Panc1 (cell line): ENCODE measurements at places on chromosomes 2 and 18.

DNA sequence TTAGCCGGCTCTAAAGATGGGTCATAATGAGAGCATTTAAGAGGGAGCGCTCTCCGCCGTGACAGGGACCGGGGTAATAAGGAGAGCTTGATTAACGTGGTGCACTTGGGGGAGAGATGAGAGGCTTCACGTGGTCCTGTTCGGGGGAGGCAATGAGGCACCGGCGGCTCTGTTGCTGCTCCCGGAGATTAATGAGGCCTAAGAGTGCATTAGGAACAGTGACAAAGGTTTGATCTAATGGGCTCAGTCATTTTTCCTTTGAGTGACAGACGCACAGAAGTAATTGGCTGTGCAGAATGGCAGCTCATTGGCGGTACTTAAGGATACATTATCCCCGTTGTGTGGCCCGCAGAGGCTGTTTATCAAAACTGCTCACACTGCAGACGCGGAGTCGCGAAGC, 250.7 kb downstream of the GBX2 start:
- no peak for DNase-seq

DNA sequence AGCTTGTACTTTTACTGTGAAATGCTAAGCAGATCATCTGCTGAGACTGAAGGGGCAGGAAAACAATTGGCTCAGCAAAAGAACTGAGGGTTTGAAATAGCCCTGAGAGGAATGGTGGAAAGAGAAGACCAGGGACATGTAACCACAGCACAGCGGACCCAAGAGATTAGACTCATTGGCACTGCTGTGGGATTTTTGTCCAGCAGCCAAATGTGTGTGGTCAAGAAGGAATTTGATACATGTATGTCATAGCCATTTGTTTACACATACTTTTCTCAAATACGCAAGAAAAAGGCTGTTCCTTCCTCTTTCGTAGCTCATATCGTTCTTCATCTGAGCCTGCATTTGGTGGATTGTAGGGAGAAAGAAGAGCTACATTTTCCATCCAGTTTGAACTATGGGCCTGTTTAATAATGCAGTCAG, 73.8 kb downstream of the TRABD2A start:
- no peak for DNase-seq

DNA sequence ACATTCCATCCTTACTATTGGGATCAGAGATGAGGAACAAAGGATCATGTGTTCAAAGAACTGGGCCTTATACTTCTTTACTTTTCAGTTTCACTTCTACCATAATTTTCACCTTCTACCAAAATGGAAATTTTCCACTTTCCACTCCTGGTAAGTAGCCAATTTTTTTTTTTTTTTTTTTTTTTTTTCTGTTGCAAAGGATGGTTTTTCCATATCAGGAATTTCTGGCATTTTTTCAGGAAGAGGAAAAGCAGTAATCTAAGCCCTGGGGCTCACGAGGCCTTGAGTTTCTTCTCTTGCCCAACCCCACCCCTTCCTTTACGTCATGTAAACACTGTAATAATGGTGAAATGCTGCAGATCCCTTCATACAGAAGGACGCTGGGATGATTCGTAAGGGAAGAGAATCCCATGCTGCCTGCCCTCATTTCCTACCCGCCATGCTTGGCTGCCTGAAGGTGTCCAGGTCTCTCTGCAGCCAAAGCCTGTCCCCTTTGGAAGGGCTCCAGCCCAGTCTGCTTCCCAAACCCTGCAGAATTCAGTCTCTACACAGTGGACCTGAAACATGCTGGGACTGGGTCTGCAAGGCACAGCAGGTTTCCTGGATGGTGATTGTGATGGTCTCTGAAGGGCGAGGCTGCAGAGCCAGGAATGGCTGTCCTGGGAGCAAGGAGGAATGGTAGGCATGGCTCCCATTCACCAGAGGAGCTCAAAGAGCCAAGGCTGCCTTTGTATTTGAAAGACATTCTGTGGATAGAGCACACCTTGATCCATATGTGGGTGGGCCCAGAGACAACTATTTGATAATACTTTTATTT, 57.0 kb downstream of the EFR3B start:
- DNase-seq, result no peak

DNA sequence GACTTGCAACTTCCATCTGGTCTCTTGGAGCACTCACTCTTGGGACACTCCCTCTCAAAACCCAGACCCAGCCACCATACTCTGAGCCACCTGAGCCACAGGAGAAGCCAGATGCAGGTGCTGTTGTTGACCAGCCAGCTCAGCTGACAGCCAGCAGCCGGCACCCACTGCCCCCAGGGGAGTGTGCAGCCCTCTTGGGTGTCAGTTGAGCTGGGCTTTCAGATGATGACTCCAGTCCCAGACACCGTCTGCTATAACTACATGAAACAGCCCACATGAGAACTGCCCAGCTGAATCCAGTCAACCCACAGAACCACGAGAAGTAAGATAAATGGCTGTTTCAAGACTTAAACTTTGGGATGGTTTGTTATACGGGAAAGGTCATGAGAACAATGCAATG, 10.7 kb upstream of the IGFBP2 start:
- DNase-seq, result no peak

GRCh38 chr2:167264380-167264779, 376.1 kb downstream of the XIRP2 start:
- DNase-seq, result no peak

GRCh38 chr18:59708988-59709387, 11.8 kb upstream of the CCBE1 start:
- DNase-seq, result no peak

DNA sequence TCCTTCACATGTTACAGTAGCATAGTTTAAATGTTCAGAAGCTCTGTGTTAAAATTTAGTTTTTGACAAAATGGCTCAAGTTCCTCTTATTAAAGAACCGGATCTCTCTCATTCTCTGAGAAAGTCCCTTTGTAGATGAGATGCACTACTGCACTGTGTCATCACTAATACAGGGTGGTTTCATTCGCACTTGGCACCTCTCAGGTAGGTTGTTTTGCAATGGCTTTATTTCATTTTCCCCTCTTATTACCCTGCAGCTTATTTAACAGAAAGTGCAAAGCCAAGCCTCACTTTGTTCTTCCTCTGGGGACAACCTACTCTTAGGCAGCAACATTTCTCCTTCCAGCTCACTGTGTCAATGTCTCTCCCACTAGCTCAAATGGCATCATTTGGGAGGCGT, 185.1 kb downstream of the DLGAP1 start:
- DNase-seq, result no peak

DNA sequence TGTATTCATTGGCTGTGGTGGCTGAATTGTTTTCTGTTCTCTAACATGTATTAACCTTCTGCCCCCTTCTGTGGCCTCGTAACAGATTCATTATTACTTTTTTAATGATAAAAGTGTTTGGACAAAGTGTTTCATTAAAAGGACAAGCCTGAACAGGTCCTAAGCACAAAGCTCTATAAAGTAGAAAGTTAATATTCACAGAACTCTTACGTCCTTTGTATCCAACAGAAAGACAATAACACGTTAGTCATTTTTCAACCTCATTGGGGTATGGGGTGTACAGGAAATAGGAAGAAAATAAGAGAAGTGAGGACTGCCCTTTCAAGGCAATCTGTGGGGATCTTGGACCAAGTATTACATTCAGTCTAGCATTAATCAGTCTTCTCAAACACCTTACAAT, 105.5 kb upstream of the RGPD4 start:
- DNase-seq, result no peak

- DNase-seq, result no peak
These were observed 9.0 kb downstream of the STEAP3 start for GRCh38 chr2:119232666-119232993.

DNA sequence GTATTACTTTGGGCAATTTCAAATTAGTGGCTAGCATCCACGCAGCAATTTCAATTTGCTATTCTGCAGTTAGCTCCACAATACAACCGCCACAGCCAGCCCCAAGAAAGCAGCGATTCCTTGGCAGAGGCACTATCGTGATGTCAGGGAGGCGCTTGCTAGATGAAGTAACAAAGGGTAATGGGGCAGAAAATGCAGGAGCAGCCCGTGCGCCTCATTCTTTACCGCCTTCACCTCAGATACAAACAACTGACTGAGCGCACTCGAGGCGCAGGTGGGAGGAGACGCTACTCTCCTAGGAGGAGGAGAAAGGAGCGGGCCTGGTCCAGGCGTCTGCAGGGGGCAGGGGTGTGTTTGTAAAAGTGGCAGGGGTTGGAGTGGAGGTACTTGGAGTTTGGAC, 76.9 kb upstream of the ASB18 start:
- DNase-seq, result no peak

DNA sequence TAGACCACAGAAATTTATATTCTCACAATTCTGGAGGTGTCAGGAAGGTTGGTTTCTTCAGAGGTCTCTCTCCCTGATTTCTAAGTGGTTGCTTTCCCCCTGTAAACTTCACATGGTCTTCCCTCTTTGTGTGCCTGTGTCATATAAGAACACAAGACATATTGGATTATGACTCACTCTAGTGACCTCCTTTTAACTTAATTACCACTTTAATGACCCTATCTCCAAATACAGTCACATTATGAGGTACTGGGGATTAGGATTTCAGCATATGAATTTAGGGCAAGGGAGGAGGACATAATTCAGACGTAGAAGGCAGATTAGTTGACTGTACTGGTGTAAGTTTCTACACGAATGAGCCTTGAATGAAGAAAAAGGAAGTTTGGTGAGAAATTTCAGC, 38.2 kb upstream of the EPHA4 start:
- no peak for DNase-seq

DNA sequence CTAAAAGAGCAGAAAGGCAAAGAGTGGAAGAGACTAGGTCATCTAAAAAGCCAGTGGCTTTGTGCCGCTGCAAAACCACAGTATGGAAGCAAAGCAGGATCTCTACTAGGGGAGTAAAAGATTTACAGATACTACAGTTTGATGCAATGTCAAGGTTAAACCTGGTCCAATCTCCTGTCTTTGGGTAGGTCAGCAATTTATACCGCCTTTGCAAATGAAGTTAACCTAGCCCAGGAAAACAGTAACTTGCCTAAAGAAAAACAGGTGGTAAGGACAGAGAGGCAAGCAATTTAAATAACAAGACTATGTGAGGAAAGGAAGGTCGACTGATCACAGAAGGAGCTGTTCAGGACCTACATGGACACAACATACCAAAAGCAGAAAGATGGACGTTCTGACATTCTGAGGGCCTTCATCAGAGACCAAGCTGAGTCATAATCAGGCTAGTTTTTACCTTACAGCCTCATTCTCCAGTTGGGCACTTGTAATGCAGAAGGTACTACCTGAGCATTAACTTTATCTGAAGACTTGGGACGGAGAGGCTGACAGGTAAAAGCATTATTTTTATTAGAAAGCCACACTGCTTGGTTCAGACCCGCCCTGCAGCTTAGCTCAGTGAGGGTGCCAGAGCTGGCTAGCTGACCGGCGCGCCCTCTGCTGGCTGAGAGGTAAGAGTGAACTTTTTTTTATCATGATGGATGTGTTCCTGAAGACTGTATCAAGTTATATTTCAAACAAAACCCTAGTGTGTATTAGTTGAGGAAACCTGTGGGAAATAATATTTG, 15.9 kb downstream of the CDKL4 start:
- no peak for DNase-seq

DNA sequence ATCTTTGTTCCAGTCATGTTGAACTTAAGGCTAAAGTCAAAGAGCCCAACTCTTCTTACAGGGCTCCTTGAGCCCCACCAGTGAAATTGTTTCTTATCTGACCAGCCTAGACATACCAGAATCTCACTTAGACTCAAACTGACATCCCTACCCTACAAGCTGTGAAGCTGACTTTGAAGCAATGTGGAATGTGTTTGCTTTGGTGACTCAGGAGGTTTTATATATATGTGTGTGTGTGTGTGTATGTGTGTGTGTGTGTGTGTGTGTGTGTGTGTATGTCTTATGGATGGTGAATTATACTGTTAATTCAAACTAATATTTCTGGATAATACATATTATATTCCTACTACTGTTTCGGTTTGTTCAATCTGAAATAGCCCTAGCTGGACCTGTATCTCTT, 67.3 kb downstream of the CAMKMT start:
- no peak for DNase-seq

DNA sequence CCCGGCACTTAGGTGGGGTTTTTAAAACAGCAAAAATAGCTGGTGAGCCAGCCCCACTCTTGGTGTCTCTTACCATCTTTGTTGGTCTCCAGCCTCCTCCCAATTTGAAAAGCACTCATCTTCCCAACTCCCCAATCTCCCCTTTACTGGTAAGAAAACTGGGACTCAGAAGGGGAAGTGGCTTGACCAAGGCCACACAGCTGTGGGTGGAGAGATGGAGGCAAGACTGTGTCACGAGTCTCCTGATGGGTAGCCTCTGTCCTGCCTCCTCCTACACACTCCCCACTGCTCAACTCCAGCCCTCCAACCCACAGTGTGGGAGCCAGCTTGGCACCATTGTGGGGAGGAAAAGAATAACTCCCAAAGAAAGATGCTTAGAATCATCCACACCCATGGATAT, 140.4 kb downstream of the SMAD2 start:
- no peak for DNase-seq

GRCh38 chr2:70569559-70569958, 15.9 kb upstream of the TGFA start:
- no peak for DNase-seq

- DNase-seq, result no peak
These were observed 76.9 kb downstream of the NCK2 start for GRCh38 chr2:105821428-105822125.

- no peak for DNase-seq
These were observed 277.5 kb downstream of the KCNS3 start for GRCh38 chr2:18156002-18156401.

GRCh38 chr2:25615386-25615785, 58.0 kb downstream of the DTNB start:
- DNase-seq, result no peak

DNA sequence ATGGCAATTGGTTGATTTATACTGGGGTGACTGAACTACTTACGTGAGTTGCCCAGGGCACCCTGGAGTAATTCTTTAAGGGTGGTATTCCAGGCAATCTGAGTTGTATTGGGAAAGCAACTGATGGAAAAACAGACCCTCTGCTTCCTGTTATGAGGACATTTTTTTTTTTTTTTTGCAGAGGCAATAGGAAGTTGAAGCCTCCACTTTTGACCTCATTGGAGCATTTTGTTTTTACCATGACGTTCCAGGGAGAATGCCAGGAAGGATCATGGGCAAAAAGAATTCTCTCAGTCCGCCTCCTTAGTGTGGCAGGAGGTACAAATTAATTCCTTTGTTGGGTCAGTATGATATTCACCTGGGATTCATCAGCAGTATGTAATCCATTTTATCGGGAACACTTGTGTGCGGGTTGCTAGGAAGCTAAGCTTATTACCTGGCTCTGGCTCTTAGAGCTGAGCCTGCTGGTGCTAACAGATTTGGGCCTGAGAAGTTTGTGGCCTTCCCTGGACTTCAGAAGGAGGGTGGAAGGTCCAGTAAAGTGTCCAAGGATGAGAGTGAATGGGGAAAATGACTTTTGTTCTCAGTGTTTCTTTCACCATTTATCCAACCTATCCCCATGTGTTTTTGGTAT, 272.9 kb upstream of the EPAS1 start:
- DNase-seq, result no peak

DNA sequence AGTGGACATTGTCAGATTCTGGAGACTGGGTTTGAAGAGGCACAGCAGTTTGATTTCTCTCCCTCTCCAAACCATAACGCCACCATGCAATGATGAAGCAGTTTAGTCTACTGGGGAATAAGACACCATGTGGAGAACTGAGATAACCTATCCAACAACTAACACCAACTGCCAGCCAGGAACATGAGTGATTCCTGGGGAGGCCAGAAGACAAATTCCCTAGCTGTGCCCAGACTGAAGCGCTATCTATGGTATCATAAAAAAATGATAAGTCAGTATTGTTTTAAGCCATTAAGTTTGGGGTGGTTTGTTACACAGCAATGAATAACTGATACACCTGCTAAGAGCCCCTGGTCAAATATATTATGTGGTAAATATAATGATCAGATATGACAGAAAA, 129.3 kb downstream of the EXOC6B start:
- no peak for DNase-seq
